ENCODE measurements at places on chromosomes 7 and 10.
A peak's percentile ranks its signal among the peaks of the same experiment; 100 is the strongest.

DNA sequence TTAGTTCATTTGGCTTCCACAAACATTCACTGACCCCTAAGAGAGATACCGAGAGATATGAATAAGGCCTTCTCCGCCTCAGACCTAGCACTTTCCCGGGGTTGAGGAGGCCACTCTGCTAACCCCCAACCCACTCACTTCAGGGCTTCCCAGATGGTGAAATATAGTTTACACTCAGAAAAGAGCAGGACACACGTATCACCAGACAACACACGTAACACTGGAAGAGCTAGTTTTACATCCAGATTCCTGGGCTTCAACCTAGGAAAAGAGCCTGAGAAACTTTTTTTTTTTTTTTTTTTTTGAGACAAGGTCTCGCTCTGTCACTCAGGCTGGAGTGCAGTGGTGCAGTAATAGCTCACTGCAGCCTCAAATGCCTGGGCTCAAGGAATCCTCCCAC, 15.2 kb upstream of the DLG5 start:
- no peak for DNase-seq

GRCh38 chr7:51577390-51577789, 260.8 kb upstream of the COBL start:
- no peak for DNase-seq

- DNase-seq: no peak
Measured at GRCh38 chr10:50990568-50991455, 83.5 kb upstream of the PRKG1 start.

- DNase-seq: no peak
Measured at GRCh38 chr7:102085218-102085772, 201.4 kb upstream of the SH2B2 start.

DNA sequence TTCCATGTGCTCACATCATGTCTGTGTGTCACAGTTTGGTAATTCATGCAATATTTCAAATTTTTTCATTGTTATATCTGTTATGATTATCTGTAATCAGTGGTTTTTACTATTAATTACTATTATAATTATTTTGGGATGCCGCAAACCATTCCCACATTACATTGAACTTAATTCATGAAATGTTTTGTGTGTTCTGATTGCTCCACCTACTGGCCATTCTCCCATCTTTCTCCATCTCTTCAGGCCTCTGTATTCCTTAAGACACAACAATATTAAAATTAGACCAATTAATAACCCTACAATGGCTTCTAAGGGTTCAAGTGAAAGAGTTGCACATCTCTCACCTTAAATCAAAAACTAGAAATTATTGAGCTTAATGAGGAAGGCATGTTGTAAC, 398.5 kb downstream of the PCDH15 start:
- no peak for DNase-seq

DNA sequence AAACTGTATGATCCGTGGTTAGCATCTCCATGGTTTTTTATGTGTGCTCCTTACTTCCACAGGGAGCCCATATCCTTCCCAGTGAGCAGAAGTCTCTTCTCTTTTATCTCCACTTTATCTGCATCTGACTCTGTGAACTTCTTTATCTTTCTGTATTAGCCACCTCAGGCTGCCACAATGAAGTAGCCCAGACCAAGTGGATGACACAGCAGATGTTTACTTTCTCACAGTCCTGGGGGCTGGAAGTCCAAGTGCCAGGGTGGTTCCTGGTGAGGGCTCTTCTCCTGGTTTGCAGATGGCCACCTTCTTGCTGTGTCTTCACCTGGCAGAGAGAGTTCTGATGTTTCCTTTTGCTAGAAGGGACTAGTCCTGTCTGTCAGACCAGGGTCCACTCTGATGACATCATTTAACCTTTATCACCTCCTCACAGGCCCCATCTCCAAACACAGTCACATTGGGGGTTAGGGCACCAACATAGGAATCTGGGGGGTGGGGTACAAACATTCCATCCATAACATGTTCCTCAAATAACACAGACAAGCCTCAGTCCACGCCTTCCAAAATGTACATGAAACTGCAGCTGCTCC, 108.5 kb upstream of the RNF32 start:
- no peak for DNase-seq

DNA sequence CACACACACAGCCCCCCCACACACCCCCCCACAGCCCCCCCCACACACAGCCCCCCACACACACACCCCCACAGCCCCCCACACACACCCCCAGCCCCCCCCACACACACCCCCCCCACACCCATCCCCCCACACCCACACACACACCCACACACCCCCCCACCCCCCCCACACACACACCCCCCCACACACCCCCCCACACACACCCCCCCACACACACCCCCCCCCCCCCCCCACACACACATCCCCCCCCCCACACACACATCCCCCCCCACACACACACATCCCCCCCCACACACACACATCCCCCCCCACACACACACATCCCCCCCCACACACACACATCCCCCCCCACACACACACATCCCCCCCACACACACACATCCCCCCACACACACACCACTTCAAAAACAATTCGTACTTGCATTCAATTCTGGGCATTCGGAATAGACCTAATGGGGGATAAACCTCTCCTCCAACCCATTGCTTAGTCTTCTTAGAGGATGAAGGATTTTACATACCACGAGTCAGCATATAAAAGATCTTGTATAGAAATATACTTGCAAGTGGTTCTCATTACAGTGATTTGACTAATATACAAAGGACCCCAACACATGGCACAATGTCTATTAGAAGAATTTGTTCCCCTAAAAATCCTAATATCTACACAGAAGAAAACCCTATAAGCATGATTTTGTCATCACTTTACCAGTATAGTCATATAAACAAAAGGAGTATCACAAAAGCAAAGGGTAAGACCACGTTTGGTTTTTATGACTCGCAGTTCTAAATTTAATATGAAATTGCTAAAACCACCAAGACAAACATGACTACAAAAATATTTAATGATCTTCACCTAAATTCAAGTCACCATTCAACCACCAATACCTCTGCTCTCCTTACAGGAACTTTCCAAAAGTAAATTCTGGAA, 80.9 kb downstream of the DIP2C start:
- DNase-seq: no peak

- no peak for DNase-seq
Measured at GRCh38 chr7:68619526-68619925, 978.7 kb upstream of the AUTS2 start.

GRCh38 chr10:7432884-7433726, 22.3 kb upstream of the SFMBT2 start:
- no peak for DNase-seq

DNA sequence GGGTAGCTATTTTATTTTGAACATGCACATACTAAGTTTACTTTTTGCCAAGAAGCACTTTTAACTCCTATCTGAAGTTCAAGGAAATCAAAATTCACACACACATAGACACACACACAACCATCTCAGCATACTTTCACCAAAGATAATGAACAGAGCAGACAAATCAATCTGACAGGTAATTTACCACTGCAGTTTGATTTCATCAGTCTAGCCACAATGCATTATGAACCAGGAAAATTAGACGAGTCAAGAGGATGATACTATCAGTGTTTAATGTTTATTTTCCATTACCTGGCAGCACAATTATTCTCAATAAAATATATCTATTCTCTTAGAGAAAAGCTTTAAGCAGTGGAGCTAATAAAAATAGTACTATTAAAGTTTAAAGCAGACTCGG, 147.9 kb downstream of the ARHGAP12 start:
- no peak for DNase-seq

DNA sequence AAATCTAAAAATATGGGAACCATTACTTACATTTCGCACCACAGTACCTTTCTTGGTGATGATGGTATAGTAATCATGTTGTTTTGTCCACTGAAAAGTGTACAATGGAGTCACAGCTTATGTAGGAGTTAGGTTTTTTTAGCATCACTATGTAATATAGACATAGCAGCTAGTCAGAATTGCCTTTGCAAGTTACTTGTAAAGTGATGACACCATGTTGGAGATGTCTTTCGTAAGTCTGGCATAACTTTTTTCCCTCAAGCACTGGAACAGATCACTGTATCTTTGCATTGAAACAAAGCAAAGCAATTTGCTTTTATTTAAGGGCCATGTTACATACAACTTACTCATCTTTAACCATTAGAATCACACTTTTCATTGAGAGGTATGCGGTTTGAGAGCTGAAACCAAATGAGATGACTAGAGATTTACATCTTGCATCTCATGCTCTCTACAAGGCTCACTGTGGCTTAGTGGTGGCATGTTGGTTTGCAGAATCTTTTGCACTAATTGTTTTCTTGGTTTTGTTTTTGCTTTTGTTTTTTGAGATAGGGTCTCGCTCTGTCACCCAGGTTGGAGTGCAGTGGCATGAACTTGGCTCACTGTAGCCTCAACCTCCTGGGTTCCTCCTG, 18.3 kb downstream of the UBN2 start:
- DNase-seq: no peak

DNA sequence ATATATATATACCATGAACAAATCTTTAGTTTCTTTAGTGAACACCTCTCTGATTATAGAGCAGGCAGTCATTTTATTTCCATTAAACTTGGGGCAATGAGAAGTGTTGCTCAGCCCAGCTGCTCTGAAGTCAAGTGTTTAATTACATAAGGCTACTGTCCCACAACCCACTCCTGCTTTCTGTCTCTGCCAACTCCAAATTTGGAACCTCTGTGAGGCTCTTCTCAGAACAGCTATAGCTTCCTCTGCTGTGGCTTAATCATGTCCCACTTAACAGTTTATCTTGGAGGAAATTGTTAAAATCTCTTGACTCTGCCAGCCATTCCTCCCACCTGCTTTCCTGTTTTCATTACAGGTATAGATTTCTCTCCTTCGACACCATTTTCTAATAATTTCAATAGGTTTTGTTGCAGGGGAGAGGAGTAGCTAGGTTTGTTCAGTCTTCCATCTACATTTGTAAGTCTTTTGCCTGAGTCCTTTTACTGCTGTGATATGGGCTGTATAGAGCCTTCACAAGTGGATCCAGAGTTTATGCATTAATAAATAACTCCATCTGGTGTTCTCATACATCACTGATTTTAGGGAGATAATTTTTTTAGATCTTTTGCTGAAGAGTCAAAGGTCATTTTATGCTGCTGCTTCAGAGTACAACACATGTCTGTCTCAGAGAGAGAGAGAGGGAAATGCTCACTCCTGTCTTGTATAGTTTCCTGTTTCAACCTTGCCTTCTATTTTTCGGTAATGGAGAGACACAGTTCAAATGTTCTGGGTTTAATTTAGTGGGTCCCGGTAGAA, 170.4 kb downstream of the WNT2 start:
- peak; percentile 35 for DNase-seq

DNA sequence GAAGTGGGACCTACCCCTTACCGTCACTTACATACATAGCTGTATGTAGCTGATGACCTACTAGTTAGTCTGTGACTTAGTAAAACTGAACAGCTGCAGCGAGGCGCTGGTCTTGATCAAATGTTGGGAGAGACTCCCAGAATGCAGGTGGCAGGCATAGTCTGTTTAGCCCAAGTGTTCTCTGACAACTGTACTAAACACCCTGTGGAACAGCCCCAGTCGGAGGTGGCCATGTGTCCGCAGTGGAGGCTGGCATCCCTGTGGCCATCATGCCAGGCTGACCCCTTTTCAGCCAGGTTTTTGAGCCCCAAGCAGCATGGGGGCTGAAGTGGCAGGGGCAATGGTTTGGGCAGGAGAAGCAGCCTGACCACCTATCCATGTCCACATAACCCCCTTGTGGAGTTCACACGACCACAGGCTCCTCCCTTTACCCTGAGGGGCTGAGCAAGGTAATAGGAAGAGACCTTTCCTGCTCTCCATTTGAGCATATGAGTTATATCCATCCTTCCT, 7.2 kb downstream of the ADCY1 start:
- DNase-seq: no peak

GRCh38 chr7:3922175-3922635, 621.2 kb downstream of the SDK1 start:
- no peak for DNase-seq

- DNase-seq: no peak
Measured at GRCh38 chr10:17464545-17464944, 10.2 kb upstream of the ST8SIA6 start.

GRCh38 chr7:44489955-44490350, 505 bp downstream of the NUDCD3 start:
- no peak for DNase-seq

- DNase-seq: no peak
Measured at GRCh38 chr7:133796782-133797745, 330.1 kb upstream of the LRGUK start.

GRCh38 chr7:50857804-50858489, 75.3 kb upstream of the GRB10 start:
- DNase-seq: peak; percentile 74

DNA sequence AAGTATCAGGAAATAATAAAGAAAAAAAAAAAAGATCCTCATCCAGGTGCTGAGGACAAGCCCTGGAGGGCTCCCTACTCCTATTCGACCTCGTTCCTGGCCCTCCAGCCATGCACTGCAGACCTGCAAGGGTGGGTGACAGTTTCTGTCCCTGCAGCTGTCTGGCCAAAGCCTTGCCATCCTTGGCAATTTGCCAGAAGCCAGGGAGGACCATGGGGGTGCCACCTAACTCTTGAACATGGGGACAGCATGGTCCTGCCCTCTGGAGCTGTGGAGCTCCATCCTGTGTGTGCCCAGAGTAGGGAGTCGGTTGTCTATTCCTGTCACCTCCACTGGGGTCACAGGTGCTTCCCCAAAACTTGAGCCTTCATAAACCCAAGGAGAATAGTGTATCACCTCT, 27.8 kb downstream of the DMBT1 start:
- no peak for DNase-seq

DNA sequence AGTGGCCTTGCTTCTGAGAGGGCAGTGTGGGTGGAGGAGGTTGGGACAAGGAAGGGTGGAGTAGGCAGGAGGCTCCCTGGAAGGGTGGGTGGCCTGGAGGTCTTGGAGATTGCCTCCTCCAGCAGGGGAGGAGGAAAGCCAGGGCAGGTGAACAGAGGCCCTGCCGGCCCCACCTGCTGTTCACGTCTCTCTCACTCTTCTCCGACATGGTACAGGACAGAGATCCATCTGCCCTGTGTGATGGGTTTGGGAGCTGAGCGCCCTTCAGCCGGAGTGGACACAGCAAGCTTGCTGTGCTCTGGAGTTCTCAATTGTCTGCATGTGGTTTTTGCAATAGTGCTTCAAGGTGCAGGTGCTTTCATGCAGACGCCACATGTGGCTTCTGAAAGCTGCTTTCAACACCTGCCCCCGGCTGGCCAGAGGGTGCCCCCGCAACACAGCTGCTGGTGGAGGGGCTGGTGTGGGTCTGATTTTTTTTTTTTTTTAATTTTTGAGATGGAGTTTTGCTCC, 82.8 kb upstream of the GNA12 start:
- DNase-seq: no peak

Data from NCI-H2029 (cell line).